ENCODE measurements at places on chromosomes 6 and 20.
A peak's percentile ranks its signal among the peaks of the same experiment; 100 is the strongest.

DNA sequence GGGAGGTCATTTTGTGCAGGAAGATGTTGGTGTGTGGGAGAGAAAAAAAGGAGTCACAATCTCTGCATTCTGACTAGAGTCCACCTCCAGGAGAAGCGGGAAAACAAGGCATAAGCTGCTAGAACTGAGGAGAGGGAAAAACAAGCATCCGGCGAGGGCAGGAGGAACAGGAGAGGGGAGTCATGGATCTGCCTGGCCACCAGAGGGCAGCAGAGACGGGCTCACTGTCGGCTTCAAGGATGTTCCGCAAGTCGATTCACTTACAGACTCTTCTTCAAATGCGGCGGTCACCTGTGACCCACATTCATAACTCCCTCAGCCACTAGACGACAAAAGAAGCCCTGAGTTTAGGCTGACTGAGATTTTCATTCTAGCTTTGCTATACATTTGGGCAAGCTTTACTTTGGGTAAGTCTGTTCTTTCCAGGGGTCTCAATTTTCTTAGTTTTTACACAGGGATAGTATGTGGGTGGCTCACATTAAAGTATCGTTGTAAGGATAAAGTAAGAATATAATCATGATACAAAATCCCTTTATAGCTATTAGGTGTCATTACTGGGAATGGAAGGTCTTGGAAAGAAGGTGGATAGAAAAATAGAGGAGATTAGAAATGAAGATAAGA lies 6.6 kb upstream of the BTNL2 start:
- peak; percentile 81 for DNase-seq

DNA sequence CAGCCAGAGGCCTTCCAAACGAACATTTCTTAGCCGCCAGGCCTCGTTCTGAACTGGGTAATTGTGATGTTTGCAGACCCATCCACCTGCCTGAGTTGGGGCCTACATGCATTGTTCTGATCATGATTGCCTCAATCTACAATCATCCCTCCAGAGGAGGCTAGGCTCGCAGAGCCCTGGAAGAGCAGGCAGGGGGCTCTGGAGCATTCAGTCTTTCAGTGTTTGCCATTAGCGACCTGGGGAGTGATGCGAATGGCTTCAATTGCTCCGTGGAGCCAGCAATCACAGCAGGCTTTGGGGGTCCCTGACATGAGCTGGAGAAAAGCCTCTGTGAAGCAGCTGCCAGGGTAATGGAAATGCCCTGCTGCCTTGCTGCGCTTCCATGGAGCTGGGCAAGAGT lies 22.0 kb downstream of the SNAP25 start:
- DNase-seq = no peak

- no peak for DNase-seq
Measured at GRCh38 chr6:142857796-142858555, 87.0 kb downstream of the HIVEP2 start.

- no peak for DNase-seq
Measured at GRCh38 chr20:57675773-57676172, 34.0 kb downstream of the PMEPA1 start.

GRCh38 chr6:154894902-154895301 lies 100.2 kb upstream of the TIAM2 start:
- no peak for DNase-seq

DNA sequence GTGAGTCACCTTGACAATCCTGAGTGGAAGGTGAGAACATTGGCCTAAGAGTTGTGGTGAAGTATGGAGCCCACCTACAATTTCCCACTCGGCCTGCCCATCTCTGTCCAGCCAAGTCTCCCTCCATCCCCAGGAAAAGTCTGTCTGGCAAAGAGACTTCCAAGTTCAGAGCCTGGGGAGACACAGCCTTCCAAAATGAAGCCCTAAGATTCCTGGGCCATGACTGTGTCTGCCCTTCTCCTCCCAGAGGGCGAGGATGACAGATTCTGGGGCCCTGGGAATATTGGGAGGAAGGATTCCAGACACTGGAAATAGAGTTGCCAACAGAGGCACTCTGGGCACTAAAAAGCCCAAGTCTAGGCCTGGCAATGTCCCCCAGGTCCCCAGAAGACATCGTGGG lies 176.8 kb downstream of the NFATC2 start:
- no peak for DNase-seq

- DNase-seq = no peak
Measured at GRCh38 chr20:16229813-16230212, 343.4 kb downstream of the KIF16B start.

- no peak for DNase-seq
Measured at GRCh38 chr6:157726892-157727628, 96.0 kb upstream of the SNX9 start.

DNA sequence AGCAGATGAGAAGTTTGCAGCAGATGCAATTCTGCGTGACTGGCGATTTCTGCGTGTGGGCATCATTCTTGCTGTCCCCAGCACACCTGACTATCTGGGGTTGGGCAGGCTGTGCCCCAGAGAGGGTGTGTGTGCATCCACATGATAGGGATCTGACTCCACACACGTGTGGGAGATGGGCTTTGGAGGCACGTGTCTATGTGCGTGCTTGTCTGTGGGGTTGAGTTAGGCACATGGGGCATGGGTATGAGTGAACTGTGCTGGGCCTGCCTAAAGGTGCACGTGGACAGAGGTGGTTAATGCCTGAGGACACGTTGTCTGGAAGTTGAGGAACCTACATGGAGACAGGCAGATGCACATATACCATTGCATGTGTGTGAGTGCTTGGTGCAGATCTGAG lies 50.3 kb downstream of the CD40 start:
- no peak for DNase-seq

GRCh38 chr6:54865091-54865631 lies 18.6 kb downstream of the FAM83B start:
- DNase-seq = no peak

DNA sequence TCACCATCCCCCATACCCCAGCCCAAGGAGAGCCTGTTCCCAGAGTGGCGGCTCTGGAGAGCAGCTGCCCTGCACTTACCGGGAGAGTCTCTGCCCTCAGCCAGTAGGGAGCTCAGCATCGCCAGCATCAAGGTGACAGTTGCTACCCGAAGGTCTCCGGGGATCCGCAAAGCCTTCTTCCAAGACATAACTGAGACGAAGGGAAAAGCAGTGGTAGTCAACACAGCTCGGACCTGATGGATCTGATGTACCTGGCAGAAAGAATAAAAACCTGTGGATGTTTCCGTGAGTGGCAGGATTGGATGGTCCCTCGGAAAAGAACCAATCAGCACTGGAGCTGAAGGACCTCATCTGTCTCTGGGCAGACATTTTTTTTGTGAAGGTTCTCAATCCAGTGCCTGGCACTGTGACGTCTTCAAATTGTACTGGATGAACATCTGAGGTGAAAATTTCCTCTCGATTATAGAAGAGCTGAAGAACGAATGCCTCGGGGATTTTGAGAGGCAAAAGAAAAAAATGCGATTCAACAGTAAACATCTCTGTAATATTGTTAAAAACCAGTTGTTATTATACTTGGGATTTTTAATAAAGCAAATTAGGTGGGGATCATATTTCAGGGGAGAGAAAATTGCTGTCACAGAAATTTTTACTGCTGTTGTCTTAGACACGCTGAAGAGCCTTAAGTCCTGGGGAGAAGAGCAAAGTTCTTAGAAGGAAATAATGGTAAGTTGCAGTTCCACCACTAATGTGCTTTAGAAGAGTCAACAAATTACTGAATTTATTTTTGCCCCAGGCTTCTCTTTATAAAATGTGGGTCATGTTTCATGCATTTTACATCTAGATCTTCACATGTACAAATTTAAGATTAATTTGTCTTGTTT lies at the start of gene HLA-DQB1:
TSS of gene HLA-DQB1 (minus strand) at position 238 of the 881 bp plus-strand sequence. CDS start at position 188, 50 bp downstream.
- DNase-seq = no peak

DNA sequence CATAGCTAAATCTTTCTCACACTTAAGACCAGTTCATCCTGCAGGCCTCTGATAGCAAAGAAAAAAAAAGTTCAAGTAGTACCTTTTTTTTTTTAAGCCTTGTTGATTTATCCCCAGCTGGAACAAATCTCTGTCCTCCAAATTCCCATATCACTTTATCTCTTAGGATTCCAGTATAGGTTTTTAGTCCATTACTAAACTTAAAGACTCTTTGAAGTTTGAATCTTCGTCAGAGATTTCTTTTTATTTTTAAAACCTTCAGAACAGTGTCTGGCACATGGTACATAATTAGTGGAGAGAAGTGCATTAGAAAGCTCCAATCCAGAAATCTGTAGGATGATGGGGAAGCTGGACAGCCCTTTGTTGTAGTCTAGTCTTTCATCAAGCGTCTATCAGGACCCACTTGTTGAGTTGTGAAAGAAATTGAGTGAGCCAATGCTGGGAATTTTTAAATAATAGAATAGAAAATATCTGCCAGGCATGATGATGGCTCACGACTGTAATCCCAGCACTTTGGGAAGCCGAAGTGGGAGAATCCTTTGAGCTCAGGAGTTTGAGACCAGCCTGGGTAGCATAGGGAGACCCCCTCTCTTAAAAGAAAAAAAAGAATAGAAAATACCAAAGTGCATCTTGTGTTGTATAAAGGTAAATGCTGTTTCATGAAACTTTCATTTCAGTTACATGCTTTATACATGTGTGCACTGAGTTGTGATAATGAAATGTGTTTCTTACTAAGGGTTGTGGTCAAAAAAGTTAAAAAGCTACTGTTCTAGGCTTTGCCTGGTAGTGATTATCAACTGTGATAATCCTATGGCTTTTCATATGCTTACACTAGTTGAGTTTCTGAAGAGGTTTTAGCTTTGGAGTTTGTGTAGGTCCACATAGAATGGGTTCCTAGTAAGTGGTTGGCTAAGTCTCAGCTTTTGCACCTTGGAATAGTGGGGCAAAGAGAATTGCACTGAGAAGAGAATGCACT lies 3.2 kb downstream of the NFYA start:
- no peak for DNase-seq

DNA sequence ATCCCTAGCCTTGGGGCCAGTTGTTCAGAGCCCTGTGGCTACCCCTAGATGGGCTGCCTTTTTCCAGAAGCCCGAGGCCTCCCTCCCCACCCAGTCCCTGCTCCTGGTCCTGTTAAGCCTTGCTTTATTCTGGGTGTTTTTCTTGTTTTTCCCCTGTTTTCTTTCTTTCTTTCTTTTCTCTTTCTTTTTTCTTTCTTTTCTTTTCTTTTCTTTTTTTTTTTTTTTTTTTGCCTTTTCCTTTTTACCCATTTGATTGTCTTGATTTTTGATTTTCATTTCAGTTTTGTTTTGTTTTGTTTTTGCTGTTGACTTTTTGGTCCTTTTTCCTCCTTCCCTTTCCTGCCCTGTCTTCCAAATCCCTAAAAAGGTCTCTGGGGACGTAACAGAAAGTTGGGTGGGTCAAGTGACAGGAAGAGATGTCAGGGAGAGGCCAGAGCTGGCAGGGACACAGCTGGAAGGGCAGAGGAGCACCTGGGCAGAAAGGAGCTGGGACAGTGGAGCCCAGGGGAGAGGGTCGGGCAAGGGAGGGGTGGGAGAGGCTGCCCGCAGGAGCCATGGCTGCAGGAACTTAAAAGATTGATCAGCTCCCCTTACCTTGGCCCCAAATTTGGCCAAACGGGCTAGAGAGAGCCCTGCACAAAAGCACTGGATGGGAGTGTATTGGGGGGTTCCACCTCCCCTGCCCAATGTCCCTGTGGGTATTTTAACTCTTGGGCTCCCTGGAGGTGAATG lies 27.6 kb downstream of the MYH7B start:
- DNase-seq = no peak

GRCh38 chr6:97586344-97586743 lies 303.3 kb upstream of the MMS22L start:
- DNase-seq = no peak

- no peak for DNase-seq
Measured at GRCh38 chr6:170003451-170004160, 252.2 kb downstream of the ERMARD start.

DNA sequence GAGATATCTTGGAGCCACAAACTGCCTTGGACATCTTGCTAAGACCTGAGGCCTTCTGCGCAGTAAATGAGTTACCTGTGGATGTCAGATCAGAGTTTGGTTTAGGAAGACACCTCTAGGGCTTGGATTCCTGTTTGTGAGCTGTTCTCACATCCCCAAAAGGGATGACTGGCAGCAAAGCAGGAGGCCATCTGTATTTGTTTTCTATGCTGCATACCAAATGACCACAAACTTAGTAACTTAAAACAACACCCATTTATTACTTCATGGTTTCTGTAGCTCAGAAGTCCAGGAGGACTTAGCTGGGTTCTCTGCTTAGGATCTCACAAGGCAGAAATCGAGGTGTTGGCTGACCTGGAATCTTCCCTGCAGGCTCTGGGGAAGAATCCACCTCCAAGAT lies 116.7 kb downstream of the UNC5CL start:
- no peak for DNase-seq

GRCh38 chr6:158042245-158042798 lies 60.7 kb downstream of the SYNJ2 start:
- no peak for DNase-seq
